Kidney epithelial cell (primary cell): ENCODE measurements at places on chromosomes 12 and 14. TPM values are rescaled to one million over a fixed set of nuclear protein-coding genes. Genes with fewer than 3 reads are reported as not detected.

DNA sequence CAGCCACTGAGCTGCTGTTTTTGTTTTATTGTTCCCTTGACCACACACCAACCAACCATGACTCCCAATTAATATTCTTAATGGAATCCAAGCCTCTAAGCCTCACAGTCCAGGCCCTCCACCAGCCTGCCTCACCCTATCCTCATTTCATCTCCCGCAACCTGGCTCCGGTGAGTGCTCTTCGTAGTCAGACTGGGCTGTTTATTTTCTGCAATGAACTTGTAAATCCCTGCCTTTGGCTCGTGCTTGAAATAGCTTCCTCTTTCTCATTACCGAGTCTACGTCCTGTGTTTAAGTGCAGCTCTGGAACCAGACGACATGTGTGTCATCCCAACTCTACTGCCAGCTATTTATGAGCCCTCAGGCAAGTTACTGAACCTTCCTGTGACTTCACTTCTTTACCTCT is 12.4 kb upstream of the ETFBKMT start:
- no peak for DNase-seq

GRCh38 chr12:111503116-111503515 is 96.0 kb downstream of the ATXN2 start:
- DNase-seq, result no peak

P3H3 gene
- total RNA-seq, result 21.8 and 27.7 TPM in 2 replicates

GRCh38 chr14:50910495-50911420 is 33.5 kb downstream of the PYGL start:
- DNase-seq, result no peak

GRCh38 chr14:90666571-90666970 is 149.7 kb downstream of the TTC7B start:
- no peak for DNase-seq

ACTR10 gene
- 83.6 and 137 TPM in 2 replicates for total RNA-seq

GRCh38 chr12:55847033-55847432 is 4.3 kb upstream of the MMP19 start:
- DNase-seq, result no peak

DNA sequence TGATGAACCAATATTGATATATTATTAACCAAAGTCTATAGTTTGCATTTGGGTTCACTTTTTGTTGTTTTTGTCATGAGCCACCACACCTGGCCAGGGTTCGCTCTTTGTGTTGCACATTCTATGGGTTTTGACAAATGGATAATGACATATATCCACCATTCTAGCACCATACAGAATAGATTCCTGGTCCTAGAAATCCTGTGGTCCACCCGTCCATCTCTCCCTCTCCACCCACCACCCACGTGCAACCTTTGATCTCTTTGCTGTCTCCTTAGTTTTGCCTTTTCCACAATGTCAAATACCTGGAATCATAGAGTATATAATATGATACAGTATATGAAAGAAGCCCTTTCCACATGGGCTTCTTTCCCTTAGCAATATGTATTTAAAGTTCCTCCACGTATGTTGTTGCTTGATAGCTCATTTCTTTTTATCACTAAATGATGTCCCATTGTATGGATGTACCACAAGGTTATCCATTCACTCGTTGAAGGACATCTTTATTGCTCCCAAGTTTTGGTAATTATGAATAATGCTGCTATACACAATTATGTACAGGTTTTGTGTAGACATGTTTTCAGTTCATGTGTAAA is 7.4 kb downstream of the RPL6 start:
- DNase-seq, result no peak

GRCh38 chr12:68998041-68998440 is 65.1 kb upstream of the CPM start:
- no peak for DNase-seq

- no peak for DNase-seq
Measured at GRCh38 chr14:77059276-77059915, 30.9 kb upstream of the IRF2BPL start.
